ENCODE measurements at places on chromosomes 16 and 17.

- DNase-seq: no peak
These were observed 36.0 kb downstream of the PGS1 start for GRCh38 chr17:78414178-78415162.

DNA sequence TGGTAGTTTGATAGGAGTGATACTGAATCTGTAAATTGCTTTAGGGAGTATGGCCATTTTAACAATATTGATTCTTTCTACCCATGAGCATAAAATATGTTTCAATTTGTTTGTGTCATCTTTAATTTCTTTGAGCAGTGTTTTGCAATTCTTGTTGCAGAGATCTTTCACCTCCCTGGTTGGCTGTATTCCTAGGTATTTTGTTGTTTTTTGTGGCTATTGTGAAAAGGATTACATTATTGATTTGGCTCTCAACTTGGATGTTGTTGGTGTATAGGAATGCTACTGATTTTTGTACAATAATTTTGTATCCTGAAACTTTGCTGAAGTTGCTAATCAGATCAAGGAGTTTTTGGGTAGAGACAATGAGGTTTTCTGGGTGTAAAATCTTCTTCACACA is 3.2 kb downstream of the KRTAP9-9 start:
- no peak for DNase-seq

DNA sequence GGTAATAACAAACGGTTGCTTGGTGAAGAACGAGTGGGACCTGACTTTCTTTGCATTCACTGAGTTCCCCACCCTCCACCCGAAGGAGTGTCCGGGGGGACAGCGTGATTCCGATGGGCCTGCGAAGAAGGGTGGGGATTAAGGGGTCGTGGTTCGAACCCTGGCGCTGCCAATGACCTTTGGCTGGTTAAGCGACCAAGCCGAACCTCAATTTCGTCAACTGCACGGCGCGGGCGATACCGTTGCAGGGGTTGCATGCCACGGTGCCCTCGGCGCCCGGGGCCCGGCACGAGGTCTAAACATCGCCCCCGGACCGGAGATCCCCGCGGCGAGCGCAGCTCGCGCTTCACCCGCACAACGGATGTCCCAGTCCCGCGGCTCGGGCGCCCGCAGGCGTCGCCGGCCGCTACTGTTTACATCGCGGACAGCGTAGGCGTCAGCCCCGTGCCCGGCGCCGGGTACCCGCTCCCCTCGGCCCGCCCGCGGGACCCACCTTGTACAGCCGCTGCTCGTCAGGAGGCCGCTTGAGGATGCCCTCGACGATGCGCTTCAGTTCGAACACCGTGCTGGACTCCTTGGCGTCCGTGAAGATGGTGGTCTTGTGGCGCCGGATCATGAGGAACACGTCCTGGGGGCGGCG is 460 bp downstream of the ELOB start:
- DNase-seq: no peak

GRCh38 chr16:7919782-7920181 is 587.1 kb downstream of the RBFOX1 start:
- no peak for DNase-seq

GRCh38 chr16:1026057-1026783 is 44.6 kb downstream of the SOX8 start:
- no peak for DNase-seq

- no peak for DNase-seq
These were observed 1.3 kb upstream of the ZNF768 start for GRCh38 chr16:30527635-30528178.

DNA sequence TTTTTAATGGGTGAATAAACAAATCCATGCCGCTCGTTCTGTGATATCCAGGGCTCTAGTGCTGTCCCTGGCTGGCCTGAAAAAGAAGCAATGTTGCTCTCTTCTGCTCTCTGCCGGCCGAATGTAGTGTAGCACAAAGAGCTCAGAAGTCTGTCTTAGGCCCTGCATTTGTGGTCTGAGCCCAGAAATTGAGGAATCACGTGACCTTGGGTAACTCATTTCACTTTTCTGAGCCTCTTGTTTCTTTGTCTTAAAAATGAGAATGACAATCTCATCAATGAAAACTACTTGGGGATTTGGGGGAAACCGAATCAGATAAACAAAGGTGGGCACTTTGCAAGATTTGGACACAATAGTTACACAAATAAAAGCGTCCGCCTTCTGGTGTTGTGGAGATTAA is 381.6 kb upstream of the ASIC2 start:
- peak; percentile 41 for DNase-seq

GRCh38 chr16:31354394-31355291 is at the start of gene ITGAX:
ITGAX (plus strand) TSS chr16:31355176; CDS start chr16:31355255, 79 bp downstream.
- no peak for DNase-seq

DNA sequence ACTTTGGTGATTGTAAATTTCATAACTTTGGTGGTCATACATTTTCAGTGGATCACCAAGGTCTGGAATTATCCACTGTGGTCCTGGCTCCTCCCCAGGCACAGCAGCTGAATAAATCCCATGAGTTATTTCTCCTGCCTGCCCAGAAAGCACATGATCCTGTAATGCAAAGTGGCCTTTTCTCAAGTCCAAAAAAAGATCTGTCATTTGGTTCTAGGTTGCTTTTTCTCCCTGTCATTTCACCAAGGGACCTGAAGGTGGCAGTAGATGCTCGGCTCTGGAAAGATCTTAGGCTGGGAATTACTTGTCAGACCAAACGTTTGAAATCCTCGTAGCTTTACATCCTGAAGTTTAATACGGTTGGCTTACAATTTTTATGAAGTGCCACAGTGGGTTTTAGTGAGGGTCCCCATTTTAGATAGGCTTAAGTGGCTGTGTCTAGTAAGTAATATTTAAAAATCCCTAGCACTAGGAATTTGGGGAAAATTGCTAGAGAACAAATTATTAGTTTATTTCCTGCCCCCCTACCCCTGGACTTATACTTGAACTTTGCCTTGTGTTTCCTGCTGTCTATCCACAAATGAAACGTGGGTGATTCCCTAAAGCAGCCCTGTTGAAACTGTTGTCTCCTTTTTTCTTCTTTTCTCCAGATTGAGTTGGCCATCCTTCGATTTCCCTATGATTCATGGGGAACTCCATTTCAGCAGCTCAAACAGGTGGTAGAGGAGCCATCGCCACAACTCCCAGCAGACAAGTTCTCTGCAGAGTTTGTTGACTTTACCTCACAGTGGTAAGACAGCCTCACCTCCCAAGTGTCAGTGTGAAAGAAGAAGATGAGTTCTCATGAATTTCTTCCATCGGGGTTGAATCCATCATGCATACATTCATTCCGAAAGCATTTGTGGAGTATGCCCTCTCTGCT is 111.7 kb downstream of the MAP2K6 start:
- peak; percentile 67 for DNase-seq

- DNase-seq: no peak
These were observed 2.9 kb downstream of the SLC13A5 start for GRCh38 chr17:6710317-6710716.

- no peak for DNase-seq
These were observed 56.1 kb upstream of the MRTFB start for GRCh38 chr16:14015033-14015432.

- DNase-seq: no peak
These were observed 26.2 kb upstream of the CCL1 start for GRCh38 chr17:34389126-34389750.

- no peak for DNase-seq
These were observed 4.6 kb downstream of the TEN1 start for GRCh38 chr17:75983501-75984181.

DNA sequence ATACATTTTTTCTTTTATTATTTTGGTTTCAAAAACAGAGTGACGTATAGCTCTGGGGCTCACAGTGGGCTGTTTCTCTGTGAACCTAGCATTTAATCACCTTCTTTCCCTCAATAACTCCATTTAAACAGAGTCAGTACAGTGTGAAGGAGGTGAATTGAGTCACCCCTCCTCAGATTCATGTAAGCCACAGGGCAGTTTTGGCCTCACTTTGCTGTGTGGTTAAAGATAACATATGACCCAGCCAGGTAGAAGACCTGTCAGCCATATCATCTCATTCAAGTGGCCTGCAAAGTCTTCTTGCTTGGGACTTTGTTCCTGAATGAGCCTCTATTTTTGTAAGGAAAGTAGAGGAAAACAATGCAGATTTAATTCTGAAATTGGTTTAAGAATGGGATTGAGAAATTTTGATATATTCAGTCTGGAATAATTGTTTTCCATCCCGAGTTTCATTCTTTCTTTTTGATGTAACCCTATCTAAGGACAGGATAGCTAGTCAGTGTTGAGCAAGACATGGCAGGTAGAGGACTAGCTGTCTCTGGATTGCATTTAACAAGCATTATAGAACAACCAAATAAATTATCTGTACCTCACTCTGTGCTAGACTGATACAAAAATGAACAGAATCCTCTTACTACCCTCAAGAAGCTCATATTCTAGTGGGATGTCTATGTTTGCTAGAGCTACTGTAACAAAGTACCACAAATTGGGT is 13.1 kb downstream of the MAP2K6 start:
- no peak for DNase-seq

- peak; percentile 40 for DNase-seq
These were observed 98.5 kb downstream of the MRM3 start for GRCh38 chr17:880443-881269.

GRCh38 chr16:27822996-27823395 is 240.5 kb downstream of the GSG1L start:
- no peak for DNase-seq

- peak; percentile 48 for DNase-seq
These were observed 65.1 kb upstream of the MED9 start for GRCh38 chr17:17411692-17412091.

DNA sequence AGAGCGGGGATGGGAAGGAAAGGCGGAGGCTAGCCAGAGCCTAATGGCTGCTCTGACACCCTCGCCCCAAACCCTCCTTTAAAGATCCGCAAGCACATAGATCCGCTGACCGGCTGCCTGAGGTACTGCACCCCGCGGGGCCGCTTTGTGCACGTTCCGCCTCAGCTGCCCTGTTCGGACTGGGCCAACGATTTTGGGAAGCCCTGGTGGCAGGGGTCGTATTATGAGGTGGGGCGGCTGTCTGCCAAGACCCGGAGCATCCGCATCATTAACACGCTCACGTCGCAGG is 663 bp downstream of the CYB5D1 start:
- DNase-seq: peak; percentile 42

- peak; percentile 46 for DNase-seq
These were observed 404.1 kb downstream of the WWOX start for GRCh38 chr16:78503602-78504001.

GRCh38 chr17:7217113-7217987 is 2.3 kb downstream of the DLG4 start:
- DNase-seq: peak; percentile 83

DNA sequence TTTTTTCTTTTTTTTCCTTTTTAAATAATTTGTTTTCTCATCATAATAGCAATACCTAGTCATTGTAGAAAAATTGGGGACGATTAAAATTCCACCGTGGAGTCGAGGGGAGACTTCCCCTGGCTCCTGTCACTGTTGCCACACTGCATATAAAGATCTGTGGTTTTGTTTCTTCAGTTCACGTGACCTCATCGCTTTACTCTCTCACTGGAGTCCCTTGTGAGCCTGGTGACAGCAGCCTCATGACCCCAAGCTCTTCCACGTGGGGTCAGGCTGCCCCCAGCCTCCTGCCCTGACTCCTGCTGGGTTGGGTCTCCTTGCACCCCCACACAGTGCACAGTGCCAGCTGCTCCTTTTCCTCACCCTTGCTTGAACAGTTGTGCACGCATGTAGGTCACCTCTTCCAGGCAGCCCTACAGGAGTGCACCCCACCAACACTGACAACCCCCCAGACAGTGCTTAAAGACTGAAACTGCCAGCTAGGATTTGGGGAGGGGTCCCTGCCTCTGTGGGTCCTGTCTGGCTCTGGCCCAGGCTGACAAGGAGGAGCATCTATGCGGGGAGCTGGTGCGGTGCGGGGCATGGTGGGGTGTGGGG is 7.3 kb upstream of the METRNL start:
- no peak for DNase-seq

- DNase-seq: peak; percentile 31
These were observed 792 bp downstream of the PPP1R9B start for GRCh38 chr17:50149417-50150353.

DNA sequence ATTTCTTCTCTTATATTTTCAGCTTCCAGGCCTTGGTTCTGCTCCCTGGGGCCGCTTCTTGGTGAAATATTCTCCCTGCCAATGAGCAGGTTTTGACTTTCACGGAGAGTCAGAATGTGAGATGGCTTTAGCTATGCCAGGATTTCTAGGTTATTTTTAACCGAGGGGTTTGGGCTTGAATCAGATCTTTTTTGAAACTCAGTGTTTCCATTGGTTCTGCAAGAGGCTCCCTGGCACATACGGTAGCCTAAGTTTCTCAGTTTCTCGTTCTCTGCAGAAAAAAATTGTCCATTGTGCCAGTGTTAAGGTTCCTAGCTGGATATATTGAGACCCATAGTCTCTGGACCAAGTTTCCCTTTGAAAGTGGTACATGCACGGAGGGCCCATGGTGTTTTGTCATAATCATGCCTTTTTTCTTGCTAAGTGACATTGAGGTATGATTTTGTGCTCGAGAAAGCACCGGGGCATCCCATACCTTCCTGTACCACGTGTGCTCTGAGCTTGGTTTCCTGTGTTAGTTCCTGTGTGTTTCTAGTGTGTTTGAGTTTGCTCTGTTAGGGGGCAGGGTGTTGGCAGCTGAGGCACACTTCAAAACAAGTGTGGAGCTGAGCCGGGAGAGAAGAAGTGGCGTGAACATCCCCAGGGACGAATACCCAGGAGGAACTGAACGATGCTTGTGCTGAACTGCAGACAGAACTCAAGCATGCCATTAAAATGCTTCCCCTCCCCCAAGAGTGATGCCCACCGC is 127.2 kb downstream of the HS3ST3B1 start:
- no peak for DNase-seq

- DNase-seq: peak; percentile 89
These were observed 256.0 kb upstream of the ELAC2 start for GRCh38 chr17:13273806-13274205.

DNA sequence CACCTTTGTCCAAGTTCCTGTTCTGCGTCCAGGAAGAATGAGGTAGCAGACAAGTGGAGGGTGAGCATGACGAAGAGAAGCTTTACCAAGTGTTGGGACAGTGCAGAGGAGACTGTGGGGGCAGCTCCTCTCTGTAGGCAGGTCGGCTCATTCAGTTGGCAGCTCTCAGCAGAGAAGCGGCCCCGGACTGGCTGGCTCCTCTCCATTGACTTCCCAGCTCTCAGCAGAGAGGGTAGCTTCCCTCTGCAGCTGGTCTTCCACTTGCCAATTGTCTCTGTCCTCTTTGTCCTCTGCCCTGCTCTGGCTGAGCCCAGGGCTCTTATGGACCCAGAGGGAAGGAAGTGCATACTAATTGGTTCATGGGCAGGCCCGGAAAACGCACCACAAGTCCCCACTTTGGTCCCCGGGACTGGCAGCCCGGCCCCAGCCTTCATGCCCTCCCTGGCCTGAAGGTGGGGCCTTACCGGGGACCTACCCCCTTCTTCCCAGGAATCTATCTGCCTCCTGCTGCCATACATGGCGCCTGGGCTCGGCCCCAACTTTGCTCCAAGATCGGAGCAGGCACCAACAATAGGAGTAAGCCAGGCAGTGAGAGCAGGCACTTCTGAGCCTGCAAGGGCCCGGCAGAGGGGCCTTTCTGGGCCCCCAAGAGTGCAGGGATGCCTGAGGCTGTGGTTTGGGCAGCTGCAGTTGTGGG is 10.1 kb downstream of the KCTD5 start:
- no peak for DNase-seq
